ENCODE measurements at places on chromosomes 3 and 15.

DNA sequence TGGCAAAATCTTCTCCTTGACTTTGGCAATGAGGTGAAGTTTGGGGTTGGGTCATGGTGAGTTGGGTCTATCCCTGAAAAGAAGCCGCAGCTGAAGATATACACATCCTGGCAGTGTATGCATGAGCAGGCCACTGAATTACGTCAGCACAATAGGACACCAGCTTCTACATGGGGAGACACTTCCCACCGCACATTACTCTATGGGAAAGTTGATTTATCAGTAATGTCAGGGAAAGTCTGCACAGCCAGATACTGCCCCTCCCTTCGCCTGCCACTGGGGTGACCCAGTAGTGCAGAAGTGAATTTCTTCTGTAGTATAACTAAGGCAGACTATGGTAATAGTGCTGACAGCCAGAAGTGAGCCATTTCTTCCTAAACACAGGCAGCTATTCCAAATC, 245.0 kb downstream of the NTRK3 start:
- H3K4me1 ChIP-seq: peaks cover 18% of the 10 kb centered on the region
- H3K27ac ChIP-seq: no peak overlapping the region
- H3K27me3 ChIP-seq: no peaks in the 10 kb centered on the region
- DNase-seq: no peak

GRCh38 chr3:43001094-43001553, 22.0 kb downstream of the GASK1A start:
- peaks cover 27% of the 10 kb centered on the region for H3K4me1 ChIP-seq
- H3K4me3 ChIP-seq: peak overlapping the region; percentile 41
- no peaks in the 10 kb centered on the region for H3K36me3 ChIP-seq
- no peaks in the 10 kb centered on the region for H3K27me3 ChIP-seq
- peak; percentile 68 for DNase-seq

DNA sequence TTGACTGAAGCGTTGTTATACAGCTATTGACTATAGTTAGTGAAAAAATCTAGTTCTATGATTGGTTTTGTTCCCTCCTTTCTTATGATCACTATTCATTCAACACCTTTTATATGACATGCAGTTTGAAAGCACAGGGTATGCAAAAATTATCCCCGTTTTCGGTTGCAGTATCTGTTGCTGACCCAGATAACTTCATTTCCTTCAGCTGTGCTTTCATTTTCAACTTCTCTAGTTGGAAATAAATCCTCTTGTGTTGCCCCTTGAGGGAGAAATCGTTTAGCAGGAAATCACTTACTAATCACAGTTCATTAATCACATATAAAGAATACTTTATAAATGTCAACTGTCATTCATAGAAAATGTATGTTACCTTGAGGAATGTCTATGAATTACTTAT, 55.1 kb downstream of the MBNL1 start:
- peak overlapping the region; percentile 57 for H3K4me3 ChIP-seq
- H3K36me3 ChIP-seq: peaks cover 3% of the 10 kb centered on the region
- no peak for DNase-seq
- H3K27ac ChIP-seq: peak overlapping the region; percentile 84
- H3K4me1 ChIP-seq: peaks cover 84% of the 10 kb centered on the region

GRCh38 chr3:196073255-196073753, 8.6 kb downstream of the TFRC start:
- H3K4me1 ChIP-seq: no peaks in the 10 kb centered on the region
- H3K27ac ChIP-seq: no peak overlapping the region
- no peaks in the 10 kb centered on the region for H3K27me3 ChIP-seq
- H3K36me3 ChIP-seq: peaks cover 24% of the 10 kb centered on the region

DNA sequence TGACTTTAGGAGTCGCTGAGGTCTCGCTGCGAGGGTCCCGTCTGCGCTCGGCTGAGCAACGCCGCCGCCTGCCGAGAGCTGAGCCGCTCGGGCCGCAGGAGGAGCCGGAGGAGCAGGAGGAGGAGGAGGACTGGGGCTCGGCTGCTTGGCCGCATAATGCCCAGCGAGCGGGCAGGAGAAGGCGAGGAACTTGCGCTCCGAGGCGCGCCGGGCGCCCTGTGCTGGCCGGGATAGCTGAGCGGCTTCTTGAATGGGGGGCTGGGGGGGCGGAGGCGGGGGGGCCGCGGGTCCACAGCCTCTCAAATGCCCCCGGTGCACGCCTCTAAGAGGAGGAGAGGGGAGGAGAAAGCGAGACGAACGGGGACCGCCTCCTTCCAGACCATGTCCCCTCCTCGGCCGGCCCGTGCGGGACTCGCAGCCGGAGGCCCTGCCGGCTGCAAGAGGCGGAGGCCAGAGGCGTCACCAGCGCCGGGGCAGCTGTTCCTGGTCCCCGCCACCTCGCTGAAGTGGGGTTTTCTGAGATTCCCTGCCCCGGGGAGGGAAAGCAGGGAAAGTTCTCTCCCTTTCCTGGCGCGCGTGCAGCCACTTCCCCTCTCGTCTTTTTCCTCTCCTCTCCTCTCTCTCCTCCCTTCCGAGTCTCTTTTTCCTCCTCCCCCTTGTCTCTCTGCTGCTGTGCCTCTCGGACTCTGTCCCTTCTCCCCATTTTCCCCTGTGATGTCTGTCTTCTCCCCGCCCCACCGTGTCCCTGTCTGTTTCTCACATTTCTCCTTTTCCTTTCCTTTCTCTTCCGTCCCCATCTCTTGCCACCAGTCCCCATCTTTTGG, at the start of gene ADAMTS9:
TSS of gene ADAMTS9 (minus strand) at position 220 of the 824 bp plus-strand sequence. CDS start 343 bp downstream, outside the sequence.
- no peak for DNase-seq
- H3K4me3 ChIP-seq: peak within 1 kb of the TSS; percentile 93
- H3K4me1 ChIP-seq: no peaks in the 10 kb centered on the region
- peak within 1 kb of the TSS; percentile 99 for H3K27ac ChIP-seq
- no peaks in the 10 kb centered on the region for H3K27me3 ChIP-seq

GRCh38 chr15:94644433-94644832, 413.1 kb downstream of the MCTP2 start:
- no peak for DNase-seq
- no peak overlapping the region for H3K4me3 ChIP-seq
- H3K36me3 ChIP-seq: no peaks in the 10 kb centered on the region
- H3K4me1 ChIP-seq: no peaks in the 10 kb centered on the region

DNA sequence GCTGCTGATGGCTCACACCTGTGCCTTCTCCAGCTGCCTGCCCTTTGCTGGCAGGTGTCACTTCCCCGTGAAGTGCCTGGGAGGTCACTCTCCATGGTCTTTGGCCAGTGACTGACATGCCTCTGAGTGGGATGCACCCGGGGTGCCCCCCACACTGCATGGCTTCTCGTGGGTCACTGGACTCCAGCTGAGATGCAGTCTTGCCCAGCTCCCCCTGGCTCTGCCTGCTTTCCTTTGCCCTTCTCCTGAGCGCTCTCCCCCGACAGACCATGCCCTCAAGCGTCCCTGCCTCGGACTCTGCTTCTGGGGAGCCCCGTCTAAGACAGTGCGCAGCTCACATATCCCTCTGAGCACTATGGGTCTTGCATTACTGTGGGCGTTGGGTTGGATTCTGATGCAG, 14.4 kb downstream of the FBLN2 start:
- H3K4me3 ChIP-seq: no peak overlapping the region
- H3K36me3 ChIP-seq: no peaks in the 10 kb centered on the region
- DNase-seq: no peak
- peaks cover 10% of the 10 kb centered on the region for H3K4me1 ChIP-seq

- H3K4me1 ChIP-seq: peaks cover 8% of the 10 kb centered on the region
- H3K27me3 ChIP-seq: no peaks in the 10 kb centered on the region
- no peak for DNase-seq
- H3K36me3 ChIP-seq: peaks cover 62% of the 10 kb centered on the region
Observed at GRCh38 chr15:92929002-92929401, 28.9 kb downstream of the CHD2 start.

- peaks cover 32% of the 10 kb centered on the region for H3K36me3 ChIP-seq
- no peak overlapping the region for H3K27ac ChIP-seq
- H3K4me3 ChIP-seq: no peak overlapping the region
- no peak for DNase-seq
- H3K4me1 ChIP-seq: no peaks in the 10 kb centered on the region
- no peaks in the 10 kb centered on the region for H3K27me3 ChIP-seq
Observed at GRCh38 chr15:48432688-48433087, 101.5 kb downstream of the DUT start.

DNA sequence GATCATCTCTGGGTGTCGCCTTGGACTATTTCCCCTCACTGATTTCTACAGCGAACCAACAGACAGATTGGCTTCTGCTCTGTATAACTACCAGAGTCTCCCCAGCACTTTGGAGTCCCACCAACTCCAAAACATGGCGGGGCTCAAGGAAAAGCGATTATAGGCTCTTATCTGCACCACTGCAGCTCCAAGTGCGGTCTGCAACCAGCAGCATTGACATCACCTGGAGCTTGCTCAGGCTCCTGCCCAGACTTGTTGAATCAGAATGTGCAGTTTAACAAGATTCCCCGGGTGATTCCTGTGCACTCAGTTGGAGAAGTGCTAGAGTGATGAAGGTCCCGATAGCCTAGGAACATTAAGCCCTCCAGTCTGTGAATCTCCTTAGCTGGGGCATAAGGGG, 9.0 kb downstream of the CCK start:
- H3K4me1 ChIP-seq: no peaks in the 10 kb centered on the region
- H3K36me3 ChIP-seq: no peaks in the 10 kb centered on the region
- H3K27me3 ChIP-seq: no peaks in the 10 kb centered on the region
- H3K27ac ChIP-seq: no peak overlapping the region
- H3K4me3 ChIP-seq: no peak overlapping the region
- DNase-seq: no peak

GRCh38 chr3:74301056-74301455, 313.4 kb downstream of the CNTN3 start:
- H3K36me3 ChIP-seq: peaks cover 8% of the 10 kb centered on the region
- H3K27ac ChIP-seq: no peak overlapping the region
- no peak for DNase-seq

GRCh38 chr3:197836244-197836643, 45.2 kb downstream of the LRCH3 start:
- no peak overlapping the region for H3K27ac ChIP-seq
- H3K27me3 ChIP-seq: no peaks in the 10 kb centered on the region
- H3K36me3 ChIP-seq: peaks cover 45% of the 10 kb centered on the region
- DNase-seq: no peak

GRCh38 chr15:87357637-87358313, 898.8 kb downstream of the NTRK3 start:
- no peak overlapping the region for H3K4me3 ChIP-seq
- H3K27me3 ChIP-seq: no peaks in the 10 kb centered on the region
- H3K36me3 ChIP-seq: no peaks in the 10 kb centered on the region
- no peak overlapping the region for H3K27ac ChIP-seq
- H3K4me1 ChIP-seq: no peaks in the 10 kb centered on the region

- H3K36me3 ChIP-seq: no peaks in the 10 kb centered on the region
- H3K4me1 ChIP-seq: no peaks in the 10 kb centered on the region
- no peak overlapping the region for H3K27ac ChIP-seq
- DNase-seq: no peak
Observed at GRCh38 chr15:87369269-87369668, 887.3 kb downstream of the NTRK3 start.

GRCh38 chr3:112097378-112097777, 11.2 kb downstream of the C3orf52 start:
- peaks cover 9% of the 10 kb centered on the region for H3K4me1 ChIP-seq
- H3K27me3 ChIP-seq: no peaks in the 10 kb centered on the region
- peak overlapping the region; percentile 33 for H3K27ac ChIP-seq
- DNase-seq: peak; percentile 47
- H3K4me3 ChIP-seq: no peak overlapping the region
- no peaks in the 10 kb centered on the region for H3K36me3 ChIP-seq

DNA sequence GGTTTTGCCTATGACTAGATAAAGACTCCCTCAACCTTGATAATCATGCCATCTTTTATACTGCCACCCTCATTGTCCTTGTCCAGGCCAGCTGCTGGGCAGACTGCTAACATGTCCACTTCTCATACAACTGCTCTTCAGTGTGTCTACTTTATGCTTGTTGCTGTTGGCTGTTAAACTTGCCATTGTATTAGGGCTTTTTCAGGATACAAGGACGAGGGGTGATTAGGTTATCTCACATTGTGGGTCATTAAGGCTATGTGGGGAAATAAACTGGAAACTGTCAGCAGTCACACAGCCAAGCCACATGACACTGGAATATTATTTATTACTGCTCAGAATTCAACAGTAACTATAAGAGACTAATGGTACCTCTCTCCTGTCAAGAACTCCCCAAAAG, 36.1 kb downstream of the STARD9 start:
- no peak overlapping the region for H3K4me3 ChIP-seq
- H3K36me3 ChIP-seq: no peaks in the 10 kb centered on the region
- H3K27ac ChIP-seq: no peak overlapping the region
- DNase-seq: no peak
- no peaks in the 10 kb centered on the region for H3K27me3 ChIP-seq

- H3K27ac ChIP-seq: no peak overlapping the region
- no peaks in the 10 kb centered on the region for H3K36me3 ChIP-seq
- H3K4me3 ChIP-seq: no peak overlapping the region
- H3K27me3 ChIP-seq: no peaks in the 10 kb centered on the region
- H3K4me1 ChIP-seq: no peaks in the 10 kb centered on the region
- no peak for DNase-seq
Observed at GRCh38 chr3:190968616-190969015, 106.1 kb upstream of the GMNC start.
